Cortex of kidney (tissue), 1 donor: ENCODE measurements at places on chromosomes 13 and 19.

DNA sequence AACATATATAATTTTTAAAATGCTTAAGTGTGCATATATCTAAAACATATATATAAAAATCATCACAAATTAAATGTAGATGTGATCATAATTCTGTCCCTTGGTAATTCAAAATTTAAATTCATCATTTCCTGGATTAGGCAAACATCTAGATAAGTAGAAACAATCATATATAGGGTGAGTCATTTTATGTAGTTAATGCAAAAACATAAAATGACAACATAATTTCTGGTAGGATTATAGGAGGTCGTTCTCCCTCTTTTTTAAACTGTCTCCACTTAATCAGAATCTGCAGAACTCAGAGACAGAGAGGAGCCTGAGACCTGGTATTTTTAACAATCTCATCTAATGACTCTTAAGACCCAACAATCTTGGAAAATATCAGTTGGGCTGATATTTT, 333.4 kb downstream of the KCTD12 start:
- DNase-seq, result no peak

GRCh38 chr13:78867655-78868054, 208.7 kb upstream of the OBI1 start:
- no peak for DNase-seq

GRCh38 chr19:53596056-53596455, 35.7 kb upstream of the DPRX start:
- no peak for DNase-seq

DNA sequence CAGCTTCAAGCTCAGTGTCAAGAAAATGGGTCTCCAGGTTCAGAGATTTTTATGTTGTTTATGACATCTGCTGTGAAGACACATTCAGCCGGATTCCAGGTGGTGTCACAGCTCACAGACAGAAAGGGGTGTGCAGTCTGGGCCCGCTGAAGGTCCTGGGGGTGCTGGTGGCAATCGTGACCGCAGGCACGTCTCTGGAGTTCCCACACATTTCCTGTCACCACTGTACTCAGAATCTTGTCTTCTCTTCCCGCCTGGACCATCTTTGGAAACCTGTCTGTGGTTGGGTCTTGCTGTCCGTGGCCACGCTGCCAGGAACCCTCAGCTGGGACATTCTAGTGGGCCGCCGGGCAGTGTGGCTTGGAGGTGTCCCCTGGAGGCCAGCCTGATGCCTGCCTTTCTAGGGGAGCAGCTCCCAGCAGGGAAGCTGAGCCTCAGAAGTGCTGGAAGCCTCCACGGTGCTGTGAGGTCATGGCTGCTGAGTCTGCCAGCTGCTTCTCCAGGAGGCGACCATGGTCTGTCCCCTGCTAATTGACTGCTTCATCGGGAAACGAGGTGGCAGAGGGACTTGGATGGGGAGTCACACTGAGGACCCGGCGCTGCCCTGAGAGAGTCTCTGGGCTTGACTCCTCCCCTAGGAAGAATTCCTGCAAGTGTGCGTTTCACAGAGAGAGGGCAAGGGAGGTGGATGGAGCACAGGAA, 3.7 kb downstream of the TEX29 start:
- no peak for DNase-seq

GRCh38 chr13:48400850-48401291, 12.0 kb downstream of the LPAR6 start:
- no peak for DNase-seq

DNA sequence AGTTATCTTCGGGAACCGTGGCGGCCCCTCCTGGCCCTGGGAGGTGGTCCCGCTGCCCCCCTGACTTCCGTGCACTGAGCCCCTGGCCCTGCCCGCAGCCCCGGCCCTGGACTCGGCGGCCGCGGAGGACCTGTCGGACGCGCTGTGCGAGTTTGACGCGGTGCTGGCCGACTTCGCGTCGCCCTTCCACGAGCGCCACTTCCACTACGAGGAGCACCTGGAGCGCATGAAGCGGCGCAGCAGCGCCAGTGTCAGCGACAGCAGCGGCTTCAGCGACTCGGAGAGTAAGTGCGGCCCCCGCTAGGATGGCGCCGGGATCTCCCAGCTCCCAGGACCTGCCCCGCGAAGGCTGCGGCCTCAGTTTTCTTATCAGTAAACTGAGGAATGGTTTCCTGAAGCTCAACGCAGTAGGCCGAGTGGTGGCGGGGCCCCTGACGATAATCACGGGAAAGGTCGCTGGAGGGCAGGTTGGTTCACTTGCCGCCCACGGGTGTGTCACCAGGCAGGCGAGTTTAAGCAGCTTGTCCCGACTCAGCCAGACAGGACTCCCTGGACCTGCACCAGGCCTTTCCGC, 924 bp downstream of the RGCC start:
- no peak for DNase-seq

GRCh38 chr19:43644181-43644580, 4.5 kb upstream of the CADM4 start:
- DNase-seq, result no peak

DNA sequence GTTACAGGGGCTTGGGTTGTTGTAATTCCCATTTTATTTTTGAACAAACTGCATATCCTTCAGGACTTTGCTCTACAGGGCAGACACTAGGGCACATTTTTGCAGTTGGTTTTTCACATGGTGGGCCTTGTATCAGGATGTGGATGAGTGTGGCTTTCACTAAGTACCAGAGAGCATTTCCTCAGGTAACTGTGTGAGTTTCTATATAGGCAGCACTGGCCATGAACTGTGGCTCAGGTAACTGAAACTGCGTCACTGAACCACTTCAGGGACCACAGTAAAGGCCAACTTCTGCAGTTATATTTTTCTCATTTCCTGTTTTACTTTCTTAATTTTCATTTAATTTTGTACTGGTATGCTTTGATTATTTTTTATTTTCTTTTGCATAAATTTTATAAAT, 166.5 kb downstream of the ZNF486 start:
- DNase-seq, result no peak

DNA sequence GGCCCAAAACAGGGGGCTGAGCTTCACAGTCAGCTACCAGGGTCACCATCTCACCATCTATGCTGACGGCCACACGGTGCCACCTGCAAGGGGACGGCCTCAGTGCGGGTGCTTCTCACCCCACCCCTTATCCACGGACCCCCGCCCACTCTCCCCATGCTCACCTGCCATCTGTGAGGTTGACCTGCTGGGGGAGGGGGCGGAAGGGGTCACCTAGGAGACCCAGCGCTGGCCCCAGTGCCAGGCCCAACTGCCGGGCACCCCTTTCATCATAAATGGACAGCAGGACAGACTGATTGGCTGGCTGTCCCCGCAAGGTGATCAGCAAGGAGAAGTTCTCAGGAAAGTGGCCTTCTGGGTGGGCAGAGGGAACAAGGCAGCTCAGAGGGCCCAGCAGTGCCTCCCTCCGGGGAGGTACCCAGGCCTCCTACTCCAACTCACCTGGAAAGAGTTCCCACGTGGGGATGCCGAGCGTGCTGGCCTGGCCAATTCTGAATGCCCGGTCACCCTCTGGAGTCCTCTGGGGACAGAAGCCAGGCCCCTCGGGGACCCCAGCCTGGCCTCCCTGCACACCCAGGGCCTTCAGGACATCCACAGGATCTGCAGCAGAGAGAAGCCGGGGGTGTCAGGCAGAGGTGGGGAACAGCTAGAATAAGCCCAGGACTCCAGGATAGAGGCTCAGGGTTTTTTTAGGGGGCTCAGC, 4.5 kb downstream of the COL5A3 start:
- no peak for DNase-seq

- no peak for DNase-seq
These were observed 220.5 kb downstream of the RBM26 start for GRCh38 chr13:79185580-79185979.
